ENCODE measurements at places on chromosomes 12 and 14.

DNA sequence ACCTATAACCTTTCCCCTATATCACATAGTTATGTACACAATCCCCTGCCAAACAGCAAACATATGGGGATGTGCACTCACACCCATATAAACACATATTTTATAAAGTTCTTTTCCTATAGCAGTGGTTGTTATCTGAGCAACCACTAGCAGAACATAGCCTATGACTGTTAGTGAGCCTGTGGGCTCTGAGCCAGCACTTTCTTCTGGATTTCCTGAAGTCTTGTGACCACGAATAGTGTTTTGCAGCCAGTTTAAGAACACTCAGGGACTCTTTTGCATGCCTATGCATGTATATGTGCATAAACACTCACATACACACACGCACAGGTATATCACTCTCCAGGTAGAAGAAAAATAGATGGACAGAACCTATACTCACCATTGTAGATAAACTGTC lies 17.1 kb downstream of the TESPA1 start:
- DNase-seq: no peak

DNA sequence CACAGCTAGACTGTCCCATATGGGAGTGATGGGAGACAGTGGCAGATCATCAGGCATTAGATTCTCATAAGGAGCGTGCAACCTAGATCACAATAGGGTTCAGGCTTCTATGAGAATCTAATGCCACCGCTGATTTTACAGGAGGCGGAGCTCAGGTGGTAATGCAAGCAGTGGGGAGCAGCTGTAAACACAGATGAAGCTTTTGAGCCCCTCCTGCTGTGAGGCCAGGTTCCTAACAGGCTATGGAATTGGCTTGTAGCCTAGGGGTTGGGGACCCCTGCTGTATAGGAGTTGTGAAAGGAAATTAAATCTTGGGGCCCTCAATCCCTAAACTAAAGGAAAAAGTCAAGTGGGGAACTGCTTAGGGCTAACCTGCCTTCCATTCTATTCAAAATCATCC lies 29.6 kb downstream of the ADIPOR2 start:
- no peak for DNase-seq

DNA sequence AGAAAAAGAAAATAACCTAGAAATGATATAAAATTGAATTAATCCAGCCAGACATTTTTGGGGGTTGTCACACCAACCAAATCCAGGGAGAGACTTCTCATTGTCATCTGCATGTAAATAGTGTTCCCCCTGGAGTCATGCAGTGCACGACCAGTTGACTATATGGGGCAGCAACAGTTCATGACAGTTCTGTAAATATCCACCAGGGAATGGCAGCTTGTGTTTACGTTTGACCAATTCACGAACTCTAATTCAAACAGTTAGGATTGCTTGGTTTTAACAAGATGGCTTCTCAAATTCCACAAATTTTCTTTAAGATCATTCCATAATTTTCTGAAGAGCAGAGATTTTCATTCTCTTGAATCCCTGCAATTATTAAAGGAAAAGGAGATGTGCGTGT lies 43.4 kb upstream of the DUSP6 start:
- no peak for DNase-seq

DNA sequence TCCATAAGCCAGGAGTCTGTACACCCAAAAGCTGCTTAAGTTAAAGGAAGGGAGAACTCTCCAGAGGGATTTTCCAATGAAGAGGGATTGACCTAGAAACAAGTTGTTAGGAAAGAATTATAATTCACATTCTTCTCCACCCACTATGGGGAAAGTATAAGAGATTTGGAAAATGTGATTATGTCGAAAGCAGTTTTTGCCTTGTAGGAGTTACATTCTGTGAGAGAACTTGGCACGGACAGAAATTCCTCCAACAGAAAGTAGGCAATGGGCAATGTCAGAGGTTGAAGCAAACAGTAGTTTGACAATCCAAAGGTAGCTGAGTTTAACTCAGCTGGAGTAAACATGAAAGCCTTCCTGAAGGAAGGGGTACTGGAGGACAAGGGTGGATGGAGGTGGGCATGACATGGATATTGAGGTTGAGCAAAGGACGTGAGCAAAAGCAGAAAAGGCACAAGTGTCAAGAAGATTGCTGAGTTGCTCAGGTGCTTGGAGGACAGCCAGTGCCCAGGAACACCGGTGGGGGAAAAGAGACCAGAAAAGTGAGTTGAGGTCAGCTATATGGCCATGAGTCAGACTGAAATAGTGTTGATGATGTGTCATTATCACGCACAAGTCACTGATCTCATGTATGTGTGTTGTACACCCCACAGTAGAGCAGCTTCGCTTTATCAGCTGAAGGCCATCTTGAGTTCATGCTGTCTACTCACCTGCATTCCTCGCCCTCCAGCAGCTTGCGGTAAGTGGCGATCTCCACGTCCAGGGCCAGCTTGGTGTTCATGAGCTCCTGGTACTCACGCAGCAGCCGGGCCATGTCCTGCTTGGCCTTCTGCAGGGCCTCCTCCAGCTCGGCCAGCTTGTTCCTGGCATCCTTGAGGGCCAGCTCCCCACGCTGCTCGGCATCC lies 4.0 kb downstream of the KRT5 start:
- no peak for DNase-seq

DNA sequence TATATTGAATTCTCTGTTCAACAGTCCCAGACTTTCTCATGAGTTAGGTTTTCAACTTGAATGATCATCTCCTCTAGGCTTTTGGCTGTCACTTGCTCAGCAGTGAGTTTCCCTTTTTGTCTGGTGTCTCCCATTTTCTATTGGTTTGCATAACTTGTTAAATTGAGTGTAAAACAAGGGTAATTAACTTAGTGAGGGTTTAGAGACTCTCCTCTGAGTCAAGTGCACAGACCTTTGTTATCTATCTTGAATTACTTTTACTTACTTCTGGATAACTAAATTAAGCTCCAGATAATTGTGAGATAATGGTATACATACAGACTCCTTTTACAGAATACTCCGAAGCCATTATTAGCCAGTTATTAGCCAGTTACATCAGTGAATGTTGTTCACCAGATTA lies 22.0 kb downstream of the MLXIP start:
- DNase-seq: no peak

DNA sequence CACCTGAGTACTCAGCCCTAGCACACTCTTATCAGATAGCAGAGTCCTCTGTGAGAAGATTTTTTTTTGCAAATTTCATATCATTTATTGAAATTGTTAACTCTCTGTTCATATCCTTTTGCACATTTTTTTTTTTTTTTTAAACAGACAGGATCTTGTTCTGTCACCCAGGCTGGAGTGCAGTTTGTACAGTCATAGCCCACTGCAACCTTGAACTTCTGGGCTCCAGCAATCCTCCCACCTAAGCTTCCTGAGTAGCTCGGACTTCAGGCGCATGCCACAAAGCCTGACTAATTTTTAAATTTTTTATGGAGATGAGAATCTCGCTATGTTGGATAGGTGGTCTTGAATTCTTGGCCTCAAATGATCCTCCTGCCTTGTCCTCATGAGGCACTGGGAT lies 4.3 kb downstream of the PARP2 start:
- DNase-seq: no peak

- no peak for DNase-seq
Measured at GRCh38 chr12:112149596-112149995, 24.2 kb downstream of the TRAFD1 start.

GRCh38 chr14:31243860-31244259 lies 36.3 kb upstream of the HECTD1 start:
- no peak for DNase-seq

- no peak for DNase-seq
Measured at GRCh38 chr14:56891226-56891625, 80.9 kb upstream of the OTX2 start.

DNA sequence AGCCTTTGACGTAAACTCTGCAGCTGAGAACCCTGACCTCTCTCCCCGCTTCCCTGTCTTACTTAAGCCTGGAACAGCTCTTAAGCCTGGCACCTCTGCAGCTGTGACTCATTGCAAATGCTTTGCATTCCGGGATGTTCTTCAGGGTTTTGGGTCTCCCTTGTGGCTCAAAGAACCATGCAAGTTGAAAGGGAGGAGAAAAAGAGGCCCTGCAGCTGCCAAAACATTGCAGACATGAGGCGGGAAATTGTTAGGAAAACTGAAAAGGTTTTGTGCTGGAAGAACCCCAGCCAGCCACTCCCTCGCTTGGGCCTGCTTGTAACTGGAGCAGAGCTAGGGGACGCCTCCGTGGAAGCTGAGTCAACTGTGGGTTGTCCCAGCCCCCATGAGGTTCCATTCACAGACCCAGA lies 60.2 kb upstream of the FERMT2 start:
- no peak for DNase-seq

DNA sequence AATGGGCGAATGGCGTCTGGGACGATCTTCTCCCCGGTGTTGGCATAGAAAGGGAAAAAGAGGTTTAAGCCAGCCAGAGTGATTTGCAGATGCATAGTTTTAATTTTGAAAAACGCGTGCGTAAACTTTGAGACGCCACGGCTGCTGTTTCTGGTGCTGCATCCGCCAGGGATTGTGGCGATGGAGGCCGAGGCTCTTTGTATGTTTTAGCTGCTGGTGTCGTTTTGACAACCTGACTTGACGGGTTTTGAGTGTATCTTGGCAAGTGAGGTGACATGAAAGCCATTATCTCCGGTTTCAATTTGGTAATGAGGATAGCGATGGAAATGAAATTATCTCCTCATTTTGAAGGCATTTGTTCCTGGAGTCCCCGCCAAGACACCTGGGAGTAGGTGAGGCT lies 1.6 kb downstream of the PTGDR start:
- no peak for DNase-seq

GRCh38 chr14:33709283-33709682 lies 241.6 kb downstream of the EGLN3 start:
- DNase-seq: no peak

- no peak for DNase-seq
Measured at GRCh38 chr14:65141523-65141922, 39.2 kb upstream of the MAX start.

- DNase-seq: no peak
Measured at GRCh38 chr12:121996050-121996944, 25.4 kb upstream of the BCL7A start.

GRCh38 chr12:39887856-39888255 lies 218.0 kb downstream of the SLC2A13 start:
- DNase-seq: no peak

DNA sequence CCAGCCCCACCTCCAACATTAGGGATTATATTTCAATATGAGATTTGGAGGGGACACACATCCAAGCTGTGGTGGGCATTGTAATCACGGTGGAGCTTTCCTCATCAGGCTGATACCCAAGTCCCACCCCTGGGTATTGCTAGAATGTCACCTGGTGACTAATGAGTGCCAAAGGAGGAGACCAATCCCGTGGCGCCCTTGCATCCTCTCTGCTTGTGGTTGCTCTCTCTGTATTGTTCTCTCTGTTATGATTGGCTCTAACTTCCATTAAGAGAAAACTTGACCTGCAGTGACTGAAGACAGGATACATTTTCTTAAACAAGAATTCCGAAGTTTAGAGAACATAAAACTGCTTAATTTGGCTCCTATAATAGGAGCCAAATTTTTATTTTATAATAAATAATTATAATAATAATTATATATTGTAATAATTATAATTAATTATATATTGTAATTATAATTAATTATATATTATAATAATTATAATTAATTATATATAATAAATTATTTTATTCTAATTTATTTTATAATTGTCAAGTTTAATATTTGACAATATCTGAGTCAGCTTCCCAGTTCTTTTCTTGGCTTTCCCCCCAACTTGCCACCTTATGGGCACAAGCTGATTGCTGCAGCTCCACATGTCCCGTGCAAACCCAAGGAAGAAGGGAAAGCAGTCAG lies 420.1 kb downstream of the DIO2 start:
- no peak for DNase-seq

DNA sequence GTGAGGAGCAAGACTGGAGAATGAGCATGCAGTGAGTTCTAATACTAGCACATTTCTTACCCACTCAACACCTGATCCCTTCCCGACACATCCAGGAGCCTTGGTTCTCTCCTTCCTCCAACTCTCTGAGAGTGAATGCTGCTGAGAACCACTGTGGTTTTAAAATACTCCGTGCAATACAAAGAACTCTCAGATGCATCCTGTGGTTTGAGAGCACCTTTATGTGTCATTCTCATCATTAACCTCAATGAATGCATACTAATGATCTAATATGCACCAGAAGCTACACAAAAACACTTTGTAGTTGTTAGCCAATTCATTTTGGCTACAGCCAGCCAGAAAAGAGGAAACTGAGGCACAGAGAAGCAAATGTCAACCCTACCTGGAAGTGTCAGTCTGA lies 87.6 kb downstream of the GALNT8 start:
- no peak for DNase-seq

DNA sequence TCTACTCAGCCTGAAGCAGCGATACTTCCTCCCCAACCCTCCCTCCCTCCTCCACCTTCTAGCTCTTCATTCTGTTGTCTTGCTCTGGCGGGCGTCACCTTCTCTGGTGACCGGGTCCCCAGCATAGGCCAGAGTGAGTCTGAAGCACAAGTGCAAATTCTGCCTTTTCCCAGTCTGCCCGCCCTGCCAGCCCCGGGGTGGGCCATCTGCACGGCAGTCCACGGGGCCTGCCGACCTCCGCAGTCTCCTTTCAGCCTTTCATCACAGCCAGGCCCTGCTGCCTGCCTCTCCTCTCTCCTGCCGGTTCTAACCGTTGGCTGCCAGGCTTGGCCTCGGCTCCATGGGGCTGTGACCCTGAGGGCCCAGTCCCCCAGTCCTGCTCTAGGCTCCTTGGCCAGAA lies 58.7 kb downstream of the TESC start:
- DNase-seq: no peak

GRCh38 chr14:72027061-72027460 lies 94.8 kb downstream of the RGS6 start:
- no peak for DNase-seq

DNA sequence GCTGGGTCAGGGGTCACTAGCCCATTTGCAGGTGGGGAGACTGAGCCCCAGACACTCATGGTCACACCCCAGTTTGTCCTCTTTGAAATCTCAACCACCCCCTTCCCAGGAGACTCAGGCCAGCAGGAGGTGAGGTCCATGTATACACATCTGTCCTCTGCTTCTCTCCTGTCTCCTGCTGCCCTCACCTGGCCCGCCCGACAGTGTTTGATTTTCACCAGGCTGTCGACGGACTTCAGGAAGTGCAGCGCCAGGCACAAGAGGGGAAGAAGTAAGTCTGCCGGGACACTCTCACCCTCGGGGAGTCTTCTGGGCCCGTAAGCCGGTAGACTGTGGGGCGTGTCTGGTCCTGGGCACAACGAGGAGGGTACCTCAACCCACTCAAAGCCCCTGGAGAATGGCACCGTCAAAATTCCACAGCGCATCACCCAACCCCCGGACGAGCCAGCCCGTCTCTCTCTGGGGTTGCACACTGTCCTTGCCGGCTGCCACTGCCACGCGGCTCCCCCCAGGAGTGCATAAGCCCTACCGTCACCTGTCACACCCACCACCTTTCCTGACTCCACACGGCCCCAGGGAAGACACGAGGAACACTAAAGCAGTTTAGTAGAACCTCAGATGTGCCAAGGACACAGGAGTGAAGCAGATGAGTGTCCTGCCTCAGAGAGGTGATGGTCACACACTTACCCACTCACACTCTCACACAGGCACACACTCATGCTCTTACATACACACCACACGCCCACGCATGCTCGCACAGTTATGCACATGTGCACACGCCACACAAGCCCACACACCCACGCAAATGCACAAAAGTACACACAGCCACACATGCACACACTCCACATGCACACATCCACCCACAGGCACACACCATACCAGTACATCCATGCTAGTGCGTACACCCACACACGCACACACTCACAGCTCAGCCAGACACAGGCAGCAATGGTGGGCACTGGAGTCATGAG lies 13.1 kb upstream of the SIVA1 start:
- no peak for DNase-seq

GRCh38 chr12:112115259-112116045 lies 6.9 kb upstream of the NAA25 start:
- no peak for DNase-seq
